Tongue (tissue), 3 donors: ENCODE measurements at places on chromosomes 12 and 14. TPM values are rescaled to one million over a fixed set of nuclear protein-coding genes. Genes with fewer than 3 reads are reported as not detected.

The CCNK gene
- 28.5 TPM for total RNA-seq

The CSRP2 gene
- 45.2 TPM for total RNA-seq

The SERPINA9 gene
- total RNA-seq, result not detected

The WNT5B gene
- 16.1 TPM for total RNA-seq

The ADAMTS20 gene
- 0.21 TPM for total RNA-seq

The VRTN gene
- total RNA-seq, result not detected

The LRRC10 gene
- not detected for total RNA-seq

The AQP6 gene
- total RNA-seq, result 0.10 TPM

The KLRK1 gene
- 1.7 TPM for total RNA-seq

The DPPA3 gene
- not detected for total RNA-seq

The TMEM117 gene
- total RNA-seq, result 19.6 TPM

The EPYC gene
- total RNA-seq, result not detected
